ENCODE measurements at places on chromosomes 2 and 18. TPM values are rescaled to one million over a fixed set of nuclear protein-coding genes. Genes with fewer than 3 reads are reported as not detected.
A peak's percentile ranks its signal among the peaks of the same experiment; 100 is the strongest.

DNA sequence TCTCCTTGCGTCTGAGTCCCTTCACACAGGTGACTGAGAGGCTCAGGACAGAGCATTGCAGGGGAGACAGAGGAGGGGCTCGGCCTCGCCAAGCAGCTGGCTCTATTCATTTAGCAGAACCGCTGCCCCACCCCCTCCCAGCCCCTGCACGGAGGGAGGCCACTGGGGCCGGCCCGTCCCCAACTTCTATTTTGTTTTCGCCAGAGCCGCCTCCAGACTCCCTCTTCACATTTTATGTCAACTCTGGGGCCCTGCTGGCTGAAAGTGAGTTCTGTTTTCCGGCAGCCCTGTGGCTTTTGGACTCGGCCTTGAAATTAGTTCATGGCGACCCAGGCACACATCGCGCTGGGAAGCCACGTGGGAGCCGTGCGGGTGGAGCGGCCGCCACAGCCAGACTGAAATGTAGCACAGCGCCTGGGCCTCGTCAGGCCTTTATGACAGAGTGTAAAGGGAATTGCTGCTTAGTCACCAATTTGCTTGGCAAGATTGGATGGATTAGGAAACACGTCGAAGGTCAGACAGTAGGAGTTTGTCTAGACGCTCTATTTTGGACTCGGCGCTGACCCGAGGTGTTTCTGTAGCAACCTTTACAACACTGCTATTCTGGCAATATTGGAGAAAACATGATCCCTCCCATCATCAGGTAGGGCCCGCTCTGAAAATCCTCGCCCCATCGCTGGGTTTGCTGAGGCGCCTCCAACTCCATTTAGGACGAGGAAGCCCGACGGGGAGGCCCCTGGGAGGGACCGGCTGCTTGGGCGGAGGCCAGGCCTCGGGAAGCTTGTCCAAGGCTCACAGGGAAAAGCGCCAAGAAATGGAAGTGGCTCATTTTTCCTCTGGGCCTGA lies 90.7 kb upstream of the CTDP1 start:
- H3K4me3 ChIP-seq = no peak overlapping the region
- peaks cover 13% of the 10 kb centered on the region for H3K4me1 ChIP-seq
- peak; percentile 93 for DNase-seq
- peak overlapping the region; percentile 63 for H3K27ac ChIP-seq

- H3K27ac ChIP-seq = no peak overlapping the region
- H3K4me1 ChIP-seq = no peaks in the 10 kb centered on the region
- H3K27me3 ChIP-seq = no peaks in the 10 kb centered on the region
- H3K36me3 ChIP-seq = no peaks in the 10 kb centered on the region
- DNase-seq = no peak
These were observed 12.0 kb upstream of the IAH1 start for GRCh38 chr2:9462313-9462712.

DNA sequence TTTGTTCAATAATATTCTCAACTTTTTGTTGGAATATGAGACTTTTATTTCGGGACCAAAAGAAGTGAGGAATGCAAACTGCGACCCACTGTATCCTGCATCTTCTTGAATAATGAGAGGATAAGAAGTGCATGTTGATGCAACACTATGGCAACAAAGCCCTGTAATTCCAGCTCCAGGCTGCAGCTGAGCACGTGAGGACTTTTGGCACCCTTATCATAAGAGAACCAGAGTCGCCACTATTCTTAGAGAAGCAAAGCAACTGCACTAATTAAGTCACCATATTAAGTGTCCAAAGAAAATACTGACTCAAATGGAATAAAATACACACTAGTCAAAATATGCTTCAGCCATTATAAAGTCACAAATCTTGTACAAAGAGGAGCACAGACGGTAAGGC lies 65.8 kb downstream of the FAM210A start:
- no peaks in the 10 kb centered on the region for H3K27me3 ChIP-seq
- H3K27ac ChIP-seq = no peak overlapping the region
- no peaks in the 10 kb centered on the region for H3K4me1 ChIP-seq
- DNase-seq = no peak

GRCh38 chr2:10842506-10842905 lies 29.9 kb upstream of the PDIA6 start:
- H3K4me1 ChIP-seq = no peaks in the 10 kb centered on the region
- H3K27ac ChIP-seq = no peak overlapping the region
- H3K4me3 ChIP-seq = no peak overlapping the region
- H3K27me3 ChIP-seq = no peaks in the 10 kb centered on the region
- no peaks in the 10 kb centered on the region for H3K36me3 ChIP-seq
- no peak for DNase-seq

- no peaks in the 10 kb centered on the region for H3K27me3 ChIP-seq
These were observed 18.7 kb upstream of the ACKR3 start for GRCh38 chr2:236550701-236551465.

DNA sequence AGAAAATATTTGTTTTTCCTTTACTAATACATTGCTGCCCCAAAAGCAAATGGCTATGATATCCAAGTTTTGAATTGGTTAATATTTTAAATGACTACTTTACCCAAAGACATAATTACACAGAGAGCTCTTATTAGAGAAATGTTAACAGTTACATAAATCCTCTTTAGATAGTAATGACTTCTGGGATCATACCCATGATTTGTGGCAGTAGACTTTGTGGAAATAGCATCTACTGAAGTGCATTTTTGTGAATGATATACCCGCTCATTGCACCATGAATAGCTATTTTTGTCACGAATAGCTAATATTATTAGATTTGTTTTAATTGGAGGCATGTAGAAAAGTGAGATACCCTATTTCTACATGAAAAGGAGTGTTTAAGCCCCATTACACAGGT lies 15.8 kb downstream of the NYAP2 start:
- H3K4me1 ChIP-seq = no peaks in the 10 kb centered on the region
- no peaks in the 10 kb centered on the region for H3K27me3 ChIP-seq

DNA sequence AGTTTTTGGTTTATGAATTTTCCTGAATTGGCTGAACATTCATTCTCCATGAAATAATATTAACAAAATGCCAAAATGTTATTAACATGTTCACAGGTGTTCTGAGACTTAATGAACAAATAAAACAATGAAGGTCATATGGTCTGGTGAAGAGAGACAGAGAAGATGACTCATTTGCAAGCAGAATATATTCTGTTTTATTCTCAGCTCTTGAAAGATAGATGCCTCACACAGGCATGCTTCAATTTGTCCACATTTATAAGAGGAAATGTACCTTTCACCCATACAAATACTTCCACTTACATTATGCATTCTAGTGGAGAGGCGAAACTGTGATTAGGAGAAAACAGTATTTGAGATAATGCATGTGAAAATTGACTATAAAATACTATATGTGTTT lies 75.4 kb upstream of the PGAP1 start:
- no peaks in the 10 kb centered on the region for H3K27me3 ChIP-seq
- no peaks in the 10 kb centered on the region for H3K4me1 ChIP-seq
- no peaks in the 10 kb centered on the region for H3K36me3 ChIP-seq
- no peak for DNase-seq
- no peak overlapping the region for H3K27ac ChIP-seq
- H3K4me3 ChIP-seq = no peak overlapping the region

GRCh38 chr2:71129902-71130151 lies 202 bp downstream of the MCEE start:
- H3K36me3 ChIP-seq = no peaks in the 10 kb centered on the region
- peak overlapping the region; percentile 93 for H3K27ac ChIP-seq
- peaks cover 6% of the 10 kb centered on the region for H3K4me1 ChIP-seq
- DNase-seq = no peak
- peak overlapping the region; percentile 99 for H3K4me3 ChIP-seq
- H3K27me3 ChIP-seq = no peaks in the 10 kb centered on the region

DNA sequence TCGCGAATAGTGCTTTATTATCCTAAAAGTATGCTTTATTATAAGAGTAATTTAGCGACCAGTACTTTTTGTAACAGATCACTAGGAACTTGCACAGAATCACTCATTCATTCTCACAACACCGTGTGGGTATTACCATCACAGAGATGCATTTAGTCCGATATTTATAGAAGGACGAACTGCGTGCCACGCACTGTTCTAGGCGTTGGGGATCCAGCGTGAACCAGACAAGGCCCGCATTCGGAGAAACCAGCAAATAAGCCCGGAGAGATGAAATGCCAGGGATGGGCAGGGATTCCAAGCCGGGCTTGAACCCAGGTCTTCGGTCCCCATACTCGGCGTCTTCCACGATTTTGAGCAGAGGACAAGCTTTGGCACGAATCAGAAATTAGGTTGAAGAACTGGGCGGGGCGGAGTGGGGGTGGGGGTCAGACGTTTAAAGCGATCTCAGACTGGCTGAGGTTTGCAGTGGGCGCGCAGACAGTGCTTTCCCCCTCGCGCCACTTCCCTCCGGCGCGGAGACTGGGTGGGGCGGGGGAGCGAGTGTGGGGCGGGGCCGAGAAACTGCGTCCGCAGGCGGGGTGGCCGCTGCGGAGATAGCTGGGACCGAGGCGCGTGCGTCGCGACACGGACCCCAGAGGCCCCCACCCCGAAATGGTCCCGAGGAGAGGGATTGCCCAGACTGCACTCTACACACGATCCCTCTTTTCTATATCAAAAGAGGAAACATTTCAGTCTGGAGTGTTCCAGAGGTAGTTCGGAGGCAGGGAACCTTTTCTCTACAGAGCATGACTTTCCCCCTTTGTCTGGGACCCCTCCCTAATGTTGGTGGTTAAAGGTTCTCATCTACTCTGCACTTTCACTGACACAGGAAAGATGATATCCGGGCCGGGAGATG lies 1.1 kb upstream of the CXCR4 start:
- no peaks in the 10 kb centered on the region for H3K36me3 ChIP-seq
- peaks cover 17% of the 10 kb centered on the region for H3K4me1 ChIP-seq
- H3K4me3 ChIP-seq = peak overlapping the region; percentile 26
- H3K27ac ChIP-seq = no peak overlapping the region
- H3K27me3 ChIP-seq = peaks cover 29% of the 10 kb centered on the region
- DNase-seq = no peak

- H3K27ac ChIP-seq = no peak overlapping the region
- H3K36me3 ChIP-seq = no peaks in the 10 kb centered on the region
- DNase-seq = no peak
- no peaks in the 10 kb centered on the region for H3K4me1 ChIP-seq
- H3K27me3 ChIP-seq = no peaks in the 10 kb centered on the region
These were observed 80.3 kb downstream of the SPOPL start for GRCh38 chr2:138581909-138582308.

- H3K36me3 ChIP-seq = no peaks in the 10 kb centered on the region
- H3K4me1 ChIP-seq = no peaks in the 10 kb centered on the region
- H3K27ac ChIP-seq = peak overlapping the region; percentile 58
These were observed 73.2 kb downstream of the CERS6 start for GRCh38 chr2:168529054-168529833.

- no peaks in the 10 kb centered on the region for H3K4me1 ChIP-seq
- H3K4me3 ChIP-seq = no peak overlapping the region
- no peaks in the 10 kb centered on the region for H3K27me3 ChIP-seq
- DNase-seq = no peak
These were observed 212.2 kb upstream of the THUMPD2 start for GRCh38 chr2:39991298-39991697.

- no peak overlapping the region for H3K27ac ChIP-seq
- no peak for DNase-seq
- H3K4me3 ChIP-seq = no peak overlapping the region
- no peaks in the 10 kb centered on the region for H3K36me3 ChIP-seq
- no peaks in the 10 kb centered on the region for H3K27me3 ChIP-seq
These were observed 120.2 kb upstream of the TMEFF2 start for GRCh38 chr2:192314800-192315481.

GRCh38 chr2:178395941-178396570 lies 54.9 kb downstream of the PRKRA start:
- no peaks in the 10 kb centered on the region for H3K27me3 ChIP-seq
- no peak overlapping the region for H3K27ac ChIP-seq
- DNase-seq = no peak
- H3K36me3 ChIP-seq = no peaks in the 10 kb centered on the region

DNA sequence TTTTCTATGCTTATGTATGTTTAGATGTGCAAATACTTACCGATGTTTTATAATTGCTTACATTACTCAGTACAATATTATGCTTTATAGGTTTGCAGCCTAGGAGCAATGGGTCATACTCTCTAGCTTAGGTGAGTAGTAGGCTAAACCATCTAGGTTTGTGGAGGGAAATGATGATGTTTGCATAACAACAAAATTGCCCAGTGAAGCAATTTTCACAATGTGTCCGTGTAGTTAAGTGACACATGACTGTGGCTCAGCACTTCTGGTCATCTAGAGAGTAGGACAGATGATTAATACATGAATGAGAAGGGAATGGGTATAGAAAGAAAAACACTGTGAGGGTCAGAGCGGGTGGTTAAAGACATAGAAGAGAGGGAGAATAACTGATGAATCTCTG lies 2116.2 kb upstream of the PIK3C3 start:
- no peak for DNase-seq
- H3K27me3 ChIP-seq = no peaks in the 10 kb centered on the region

DNA sequence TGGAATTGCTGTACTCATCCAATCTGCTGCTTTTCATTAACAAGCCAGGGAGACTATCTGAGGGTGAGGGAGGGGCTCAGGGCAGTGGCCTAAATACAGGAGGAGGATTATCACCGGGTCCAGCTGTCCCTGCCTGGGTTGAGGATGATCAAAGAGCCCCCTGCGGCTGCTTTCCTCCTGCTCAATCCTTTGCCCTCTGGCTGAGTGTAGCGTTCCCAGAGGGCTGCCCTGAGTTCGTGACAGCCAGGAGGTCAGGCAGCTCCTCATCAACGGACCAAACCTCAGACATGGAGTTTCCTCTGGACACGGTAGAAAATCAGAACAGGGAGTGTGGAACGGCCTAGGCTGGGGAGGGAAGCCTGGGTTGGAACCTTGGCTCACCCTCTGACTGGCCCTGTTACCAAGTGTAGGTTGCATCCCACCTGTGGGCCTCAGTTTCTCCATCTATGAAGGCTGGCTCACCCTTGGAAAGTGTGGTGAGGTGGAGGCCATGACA lies 23.5 kb downstream of the CIB4 start:
- DNase-seq = no peak
- no peaks in the 10 kb centered on the region for H3K36me3 ChIP-seq
- no peaks in the 10 kb centered on the region for H3K4me1 ChIP-seq
- H3K27ac ChIP-seq = no peak overlapping the region

GRCh38 chr2:195477248-195477995 lies 179.6 kb upstream of the SLC39A10 start:
- DNase-seq = no peak
- no peak overlapping the region for H3K27ac ChIP-seq
- H3K36me3 ChIP-seq = no peaks in the 10 kb centered on the region
- no peaks in the 10 kb centered on the region for H3K27me3 ChIP-seq
- H3K4me1 ChIP-seq = no peaks in the 10 kb centered on the region

- H3K27me3 ChIP-seq = no peaks in the 10 kb centered on the region
- no peak overlapping the region for H3K4me3 ChIP-seq
- H3K27ac ChIP-seq = no peak overlapping the region
- H3K36me3 ChIP-seq = no peaks in the 10 kb centered on the region
These were observed 202.8 kb downstream of the WDR7 start for GRCh38 chr18:56853961-56854360.

ZBTB7C gene
- total RNA-seq = 1.0 TPM

ADAM23 gene
- total RNA-seq = 11.9 TPM

KCNG2 gene
- not detected for total RNA-seq

FASTKD1 gene
- total RNA-seq = 17.2 TPM

RAD51AP2 gene
- not detected for total RNA-seq

DSG1 gene
- total RNA-seq = 0.14 TPM

SERPINB3 gene
- total RNA-seq = not detected

FAM237A gene
- total RNA-seq = not detected

OXER1 gene
- total RNA-seq = 5.4 TPM

SFTPB gene
- total RNA-seq = not detected

UGP2 gene
- 181 TPM for total RNA-seq
